ENCODE measurements at places on chromosomes 5 and 9. TPM values are rescaled to one million over a fixed set of nuclear protein-coding genes. Genes with fewer than 3 reads are reported as not detected.

The BTNL8 gene
- total RNA-seq, result not detected

The ERAP2 gene
- 4.8 TPM for total RNA-seq

The SPINK13 gene
- total RNA-seq, result not detected

The RALGPS1 gene
- 1.7 TPM for total RNA-seq

The IFNA13 gene
- not detected for total RNA-seq

The WDR38 gene
- total RNA-seq, result not detected

The NIPSNAP3A gene
- total RNA-seq, result 12.4 TPM

The NSA2 gene
- 97.4 TPM for total RNA-seq

The RETREG1 gene
- not detected for total RNA-seq

The CCDC183 gene
- total RNA-seq, result 0.32 TPM

The PCDHA1 gene
- total RNA-seq, result under 0.01 TPM

The FKTN gene
- 12.9 TPM for total RNA-seq

The ABO gene
- total RNA-seq, result not detected

The KCNV2 gene
- total RNA-seq, result not detected

The FAM153A gene
- not detected for total RNA-seq

The SPINK7 gene
- total RNA-seq, result not detected

The CTXN3 gene
- total RNA-seq, result not detected

The IL13 gene
- not detected for total RNA-seq

The CARD9 gene
- total RNA-seq, result 0.79 TPM

The CER1 gene
- total RNA-seq, result not detected

The SLC22A5 gene
- 6.0 TPM for total RNA-seq

The KLHL3 gene
- total RNA-seq, result 0.77 TPM

The LTC4S gene
- 1.3 TPM for total RNA-seq

The ASPN gene
- 11.2 TPM for total RNA-seq

The ADAMTS19 gene
- total RNA-seq, result under 0.01 TPM

The ENTPD8 gene
- not detected for total RNA-seq

The CACNA1B gene
- total RNA-seq, result under 0.01 TPM

The PRR7 gene
- total RNA-seq, result 1.6 TPM

The SPATA31C2 gene
- total RNA-seq, result not detected

The ORM2 gene
- total RNA-seq, result not detected

The LAMC3 gene
- 0.09 TPM for total RNA-seq

The MEIKIN gene
- total RNA-seq, result not detected

The LECT2 gene
- not detected for total RNA-seq

The WHRN gene
- total RNA-seq, result 1.4 TPM

The RNF208 gene
- total RNA-seq, result 0.09 TPM

The GCNT4 gene
- total RNA-seq, result 0.16 TPM

The CENPH gene
- 2.1 TPM for total RNA-seq

The IL3 gene
- total RNA-seq, result not detected

The ALDOB gene
- not detected for total RNA-seq

The ERP44 gene
- 3.6 TPM for total RNA-seq

The CBY3 gene
- 0.16 TPM for total RNA-seq
